ENCODE measurements at places on chromosomes 6 and 20. TPM values are rescaled to one million over a fixed set of nuclear protein-coding genes. Genes with fewer than 3 reads are reported as not detected.

The TREM2 gene
- not detected for total RNA-seq

The ULBP2 gene
- total RNA-seq, result 7.6 TPM

The TMX4 gene
- total RNA-seq, result 16.3 TPM

The NRSN2 gene
- total RNA-seq, result 0.42 TPM

DNA sequence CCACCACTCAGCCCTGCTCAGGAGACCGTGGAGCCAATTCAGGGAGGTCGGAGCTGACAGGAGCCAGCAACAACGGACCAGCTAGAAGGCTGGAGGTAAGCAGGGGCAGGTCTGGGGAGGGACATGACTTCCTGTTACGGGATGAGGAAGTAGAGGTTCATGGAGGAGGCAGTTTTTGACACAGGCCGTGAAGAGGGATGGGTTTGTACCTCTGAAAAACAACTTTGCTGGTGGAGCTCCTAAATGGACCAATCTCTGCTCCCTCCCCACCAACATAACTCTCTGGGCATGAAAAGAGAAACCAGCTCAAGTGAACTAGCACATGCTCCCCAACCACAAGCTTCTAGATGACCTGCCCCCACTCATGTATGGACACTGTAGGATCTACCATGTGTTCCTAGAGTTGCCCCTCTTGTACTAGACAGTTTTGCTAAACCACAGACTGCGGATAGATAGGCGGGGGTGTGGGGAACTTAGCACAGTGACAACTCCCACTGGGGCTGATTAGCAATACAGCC lies 31.4 kb downstream of the RALGAPA2 start:
- H3K4me3 ChIP-seq, result no peak overlapping the region
- no peaks in the 10 kb centered on the region for H3K27me3 ChIP-seq
- peaks cover 12% of the 10 kb centered on the region for H3K4me1 ChIP-seq

GRCh38 chr20:13420625-13421024 lies 199.6 kb downstream of the ISM1 start:
- H3K27me3 ChIP-seq, result no peaks in the 10 kb centered on the region
- no peak overlapping the region for H3K4me3 ChIP-seq
- DNase-seq, result no peak

- peaks cover 9% of the 10 kb centered on the region for H3K4me1 ChIP-seq
- H3K27me3 ChIP-seq, result no peaks in the 10 kb centered on the region
- H3K27ac ChIP-seq, result no peak overlapping the region
- DNase-seq, result no peak
These were observed 94.1 kb downstream of the MAN1A1 start for GRCh38 chr6:119255492-119255891.

DNA sequence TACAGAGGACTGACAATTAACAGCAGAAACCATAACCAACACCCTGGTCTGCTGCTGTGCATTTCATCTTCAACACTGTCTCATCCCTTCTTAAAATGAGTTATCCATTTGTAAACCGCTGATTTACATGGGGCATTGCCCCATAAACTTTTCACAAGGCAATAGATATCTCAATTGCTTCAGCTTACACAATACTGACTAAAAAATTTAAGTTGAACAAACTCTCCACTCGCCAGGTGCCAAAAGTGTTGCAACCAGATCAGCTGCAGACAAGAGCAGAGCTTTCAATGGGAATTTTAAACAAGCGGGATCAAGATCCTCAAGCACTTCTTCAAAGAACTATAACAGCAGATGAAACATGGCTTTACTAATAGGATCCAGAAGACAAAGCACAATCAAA lies 183.0 kb downstream of the TASP1 start:
- no peaks in the 10 kb centered on the region for H3K36me3 ChIP-seq
- no peaks in the 10 kb centered on the region for H3K27me3 ChIP-seq

- no peak overlapping the region for H3K4me3 ChIP-seq
- H3K27me3 ChIP-seq, result peaks cover 94% of the 10 kb centered on the region
- peaks cover 5% of the 10 kb centered on the region for H3K36me3 ChIP-seq
- no peaks in the 10 kb centered on the region for H3K4me1 ChIP-seq
These were observed 2.5 kb upstream of the NPBWR2 start for GRCh38 chr20:64109831-64110391.

DNA sequence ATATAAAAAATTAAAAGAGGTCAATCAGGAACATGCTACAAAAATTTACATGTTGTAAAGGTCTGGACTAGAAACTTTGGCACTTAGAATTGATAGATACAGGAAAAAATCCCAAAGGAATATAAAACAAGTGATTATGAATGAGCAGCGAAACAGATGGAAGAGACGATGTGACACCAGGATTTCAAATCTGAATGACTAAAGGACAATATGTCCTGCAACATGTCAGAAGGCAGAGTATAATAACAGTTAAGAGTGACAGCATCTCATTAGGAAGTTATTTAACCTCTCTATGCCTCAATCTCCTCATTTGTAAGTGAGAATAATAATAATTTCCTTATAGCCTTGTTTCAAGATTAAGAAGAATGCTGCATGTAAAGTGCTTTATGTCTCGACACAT lies 50.3 kb downstream of the FRK start:
- H3K27me3 ChIP-seq, result no peaks in the 10 kb centered on the region
- no peak for DNase-seq
- H3K27ac ChIP-seq, result no peak overlapping the region
- no peak overlapping the region for H3K4me3 ChIP-seq
- peaks cover 58% of the 10 kb centered on the region for H3K4me1 ChIP-seq

DNA sequence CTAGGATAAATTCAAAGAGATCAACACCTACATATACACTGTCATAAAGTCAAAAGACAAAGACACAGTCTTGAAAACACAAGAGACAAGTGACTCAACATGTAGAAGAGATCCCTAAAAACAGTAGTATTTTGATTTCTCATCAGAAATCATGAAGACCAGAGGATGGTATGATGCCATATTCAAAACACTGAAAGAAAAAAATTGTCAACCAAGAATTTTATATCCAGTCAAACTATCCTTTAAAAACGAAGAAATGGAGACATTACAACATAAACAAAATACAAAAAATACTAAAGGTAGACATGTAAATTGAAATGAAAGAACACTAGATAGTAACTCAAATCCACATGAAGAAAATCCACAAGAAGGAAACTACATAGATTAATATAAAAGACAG lies 27.3 kb upstream of the HBS1L start:
- no peak overlapping the region for H3K27ac ChIP-seq
- no peaks in the 10 kb centered on the region for H3K36me3 ChIP-seq
- H3K27me3 ChIP-seq, result no peaks in the 10 kb centered on the region
- no peak for DNase-seq
- no peak overlapping the region for H3K4me3 ChIP-seq
- no peaks in the 10 kb centered on the region for H3K4me1 ChIP-seq

- H3K27me3 ChIP-seq, result no peaks in the 10 kb centered on the region
- no peak overlapping the region for H3K27ac ChIP-seq
- H3K36me3 ChIP-seq, result peaks cover 5% of the 10 kb centered on the region
These were observed 1239.3 kb upstream of the GJE1 start for GRCh38 chr6:140893432-140893831.

DNA sequence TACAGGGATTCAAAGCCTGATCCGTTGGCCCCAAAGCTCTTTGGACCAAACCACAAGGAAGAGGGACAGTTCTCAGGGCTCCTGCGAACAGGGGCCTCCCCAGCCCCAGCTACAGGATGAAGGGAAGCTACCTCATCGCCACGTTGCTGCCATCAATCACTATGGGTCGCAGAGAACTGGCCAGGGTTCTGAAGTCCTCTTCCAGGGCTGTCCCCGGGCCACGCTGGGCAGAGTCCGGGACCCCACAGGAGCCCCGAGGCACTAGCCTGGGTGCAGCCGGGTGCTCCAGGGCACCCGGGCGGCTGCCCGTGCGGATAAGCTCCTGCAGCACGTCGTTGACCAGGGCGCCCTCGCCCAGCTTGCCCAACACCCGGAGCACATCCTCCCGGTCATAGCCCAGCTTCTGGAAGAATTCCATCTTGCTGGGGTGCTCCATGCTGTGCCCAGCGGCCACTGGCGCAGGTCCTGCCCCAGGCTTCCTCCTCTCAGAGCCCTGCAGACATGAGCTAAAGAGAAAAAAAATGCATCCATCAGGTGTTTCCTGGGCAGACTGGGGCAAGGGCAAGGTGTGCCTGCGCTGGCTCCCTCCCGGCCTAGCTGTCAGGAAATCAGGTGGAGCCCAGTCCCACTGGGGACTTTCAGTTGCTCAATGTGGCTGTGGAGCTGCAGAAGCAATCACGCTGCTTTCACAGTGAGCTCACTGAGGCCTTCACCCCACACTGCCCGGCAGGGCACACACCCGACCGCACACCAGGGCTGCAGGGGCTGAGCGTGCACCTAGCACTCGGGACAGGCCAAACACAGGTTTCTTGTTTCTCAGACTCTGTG lies 10.5 kb downstream of the ZC3H12D start:
- no peak overlapping the region for H3K27ac ChIP-seq
- no peak overlapping the region for H3K4me3 ChIP-seq
- no peaks in the 10 kb centered on the region for H3K4me1 ChIP-seq
- H3K27me3 ChIP-seq, result peaks cover 9% of the 10 kb centered on the region
- DNase-seq, result no peak

GRCh38 chr6:106528521-106528920 lies 100.8 kb downstream of the RTN4IP1 start:
- H3K4me3 ChIP-seq, result no peak overlapping the region
- peak overlapping the region; percentile 91 for H3K27ac ChIP-seq
- H3K4me1 ChIP-seq, result peaks cover 68% of the 10 kb centered on the region
- H3K27me3 ChIP-seq, result no peaks in the 10 kb centered on the region

- H3K27ac ChIP-seq, result no peak overlapping the region
- H3K36me3 ChIP-seq, result peaks cover 6% of the 10 kb centered on the region
- no peak overlapping the region for H3K4me3 ChIP-seq
- no peaks in the 10 kb centered on the region for H3K4me1 ChIP-seq
- no peaks in the 10 kb centered on the region for H3K27me3 ChIP-seq
These were observed 27.9 kb downstream of the SULF2 start for GRCh38 chr20:47757145-47758035.

- no peak overlapping the region for H3K4me3 ChIP-seq
- no peaks in the 10 kb centered on the region for H3K36me3 ChIP-seq
- peaks cover 16% of the 10 kb centered on the region for H3K4me1 ChIP-seq
- DNase-seq, result peak; percentile 54
- no peaks in the 10 kb centered on the region for H3K27me3 ChIP-seq
- no peak overlapping the region for H3K27ac ChIP-seq
These were observed 56.9 kb downstream of the PDE10A start for GRCh38 chr6:165605901-165606739.

GRCh38 chr6:10759884-10760329 lies 12.3 kb downstream of the TMEM14B start:
- H3K36me3 ChIP-seq, result peaks cover 19% of the 10 kb centered on the region
- H3K4me1 ChIP-seq, result peaks cover 10% of the 10 kb centered on the region
- peak overlapping the region; percentile 54 for H3K4me3 ChIP-seq
- no peak overlapping the region for H3K27ac ChIP-seq
- H3K27me3 ChIP-seq, result no peaks in the 10 kb centered on the region

GRCh38 chr20:61434341-61434781 lies 182.3 kb downstream of the CDH4 start:
- peaks cover 15% of the 10 kb centered on the region for H3K27me3 ChIP-seq
- DNase-seq, result no peak
- no peak overlapping the region for H3K27ac ChIP-seq
- no peaks in the 10 kb centered on the region for H3K4me1 ChIP-seq

GRCh38 chr6:44080561-44081521 lies 46.4 kb downstream of the MRPL14 start:
- H3K27me3 ChIP-seq, result no peaks in the 10 kb centered on the region
- H3K4me1 ChIP-seq, result peaks cover 34% of the 10 kb centered on the region
- H3K4me3 ChIP-seq, result no peak overlapping the region
- H3K27ac ChIP-seq, result no peak overlapping the region
- no peak for DNase-seq

DNA sequence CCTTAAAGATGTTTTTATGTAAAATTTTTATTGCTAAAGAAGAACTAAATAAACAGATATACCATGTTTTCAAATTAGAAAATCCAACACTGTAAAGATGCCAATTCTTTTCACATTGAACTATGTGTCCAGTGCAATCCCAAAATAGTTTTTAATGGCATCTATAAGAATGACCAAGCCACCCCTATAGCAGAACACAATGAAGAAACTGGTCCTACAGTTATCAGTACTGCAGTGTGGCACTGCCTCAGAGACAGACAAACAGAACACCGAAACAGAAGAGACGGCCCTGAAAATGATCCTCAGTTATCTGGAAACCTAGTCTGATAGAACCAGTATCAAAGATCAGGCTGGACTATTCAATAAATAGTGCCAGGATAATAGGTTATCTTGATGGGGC lies 41.9 kb downstream of the KIF13A start:
- no peak overlapping the region for H3K27ac ChIP-seq
- H3K4me3 ChIP-seq, result no peak overlapping the region
- no peaks in the 10 kb centered on the region for H3K27me3 ChIP-seq
- H3K4me1 ChIP-seq, result no peaks in the 10 kb centered on the region

- no peaks in the 10 kb centered on the region for H3K36me3 ChIP-seq
- no peak for DNase-seq
- H3K4me1 ChIP-seq, result no peaks in the 10 kb centered on the region
- H3K27ac ChIP-seq, result no peak overlapping the region
- peaks cover 66% of the 10 kb centered on the region for H3K27me3 ChIP-seq
These were observed 224.3 kb downstream of the ERMARD start for GRCh38 chr6:169975701-169976100.

GRCh38 chr6:113908801-113909200 lies 51.7 kb downstream of the MARCKS start:
- no peak overlapping the region for H3K27ac ChIP-seq
- no peaks in the 10 kb centered on the region for H3K4me1 ChIP-seq
- no peaks in the 10 kb centered on the region for H3K36me3 ChIP-seq
- H3K4me3 ChIP-seq, result no peak overlapping the region
- no peak for DNase-seq

- peak overlapping the region; percentile 97 for H3K27ac ChIP-seq
- peaks cover 5% of the 10 kb centered on the region for H3K36me3 ChIP-seq
- H3K4me1 ChIP-seq, result peaks cover 26% of the 10 kb centered on the region
- H3K27me3 ChIP-seq, result no peaks in the 10 kb centered on the region
These were observed 227.9 kb upstream of the MARCKS start for GRCh38 chr6:113629256-113629655.

GRCh38 chr6:15340775-15341174 lies 94.9 kb downstream of the JARID2 start:
- peaks cover 2% of the 10 kb centered on the region for H3K36me3 ChIP-seq
- H3K4me1 ChIP-seq, result peaks cover 35% of the 10 kb centered on the region
- no peak overlapping the region for H3K27ac ChIP-seq

DNA sequence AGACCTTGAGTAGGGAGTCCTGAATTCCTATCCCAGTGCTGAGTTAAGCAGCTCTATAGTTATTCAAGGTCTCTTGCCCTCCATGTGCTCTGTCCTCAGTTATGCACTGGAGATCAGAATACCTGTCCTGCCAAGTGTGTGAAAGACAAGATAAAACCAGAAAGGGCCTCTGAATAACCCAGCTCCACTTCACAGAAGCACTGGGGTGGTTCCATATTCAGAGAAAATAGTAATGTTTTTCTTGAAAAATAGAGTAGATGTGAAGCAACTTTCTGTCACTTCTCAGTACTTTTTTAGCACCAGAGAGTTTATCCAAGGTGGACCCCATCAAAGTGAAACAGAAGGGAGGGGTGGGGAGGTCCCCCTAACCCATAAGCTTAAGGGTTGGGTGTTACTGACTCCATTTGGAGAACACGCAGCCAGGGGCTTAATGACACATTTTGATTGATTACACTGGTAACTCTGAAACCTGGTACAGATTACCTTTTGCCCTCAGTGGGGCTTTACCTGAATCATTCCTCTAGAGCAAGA lies 509.8 kb upstream of the JARID2 start:
- peaks cover 12% of the 10 kb centered on the region for H3K36me3 ChIP-seq
- H3K27me3 ChIP-seq, result no peaks in the 10 kb centered on the region
- H3K4me3 ChIP-seq, result no peak overlapping the region
- H3K4me1 ChIP-seq, result peaks cover 32% of the 10 kb centered on the region
- no peak for DNase-seq

- H3K27me3 ChIP-seq, result peaks cover 54% of the 10 kb centered on the region
- no peaks in the 10 kb centered on the region for H3K4me1 ChIP-seq
- H3K27ac ChIP-seq, result no peak overlapping the region
These were observed 18.9 kb downstream of the SIRPD start for GRCh38 chr20:1538655-1539054.

- H3K4me1 ChIP-seq, result peaks cover 68% of the 10 kb centered on the region
- peak overlapping the region; percentile 19 for H3K4me3 ChIP-seq
- peak; percentile 74 for DNase-seq
- no peaks in the 10 kb centered on the region for H3K36me3 ChIP-seq
- H3K27me3 ChIP-seq, result no peaks in the 10 kb centered on the region
- no peak overlapping the region for H3K27ac ChIP-seq
These were observed 16.3 kb downstream of the LRRC1 start for GRCh38 chr6:53811082-53811481.
